ENCODE measurements at places on chromosomes 13 and 19. TPM values are rescaled to one million over a fixed set of nuclear protein-coding genes. Genes with fewer than 3 reads are reported as not detected.

DNA sequence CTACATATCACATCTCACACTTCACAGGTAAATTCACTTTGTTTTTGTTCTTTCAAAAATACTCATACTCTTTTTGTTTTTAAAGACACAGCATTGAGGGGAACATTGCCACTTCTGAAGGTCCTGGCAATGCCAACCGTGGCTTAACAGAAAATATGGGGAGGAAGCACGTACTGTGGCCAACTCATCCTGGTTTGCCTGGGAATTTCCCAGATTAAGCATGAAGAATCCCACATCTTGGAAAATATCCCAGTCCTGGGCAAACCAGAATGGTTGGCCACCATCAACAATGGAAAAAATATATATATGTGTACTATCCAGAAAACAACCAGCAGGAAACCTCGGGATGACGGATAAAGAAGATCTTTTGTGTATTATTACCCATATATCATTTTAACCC lies 1032.2 kb upstream of the SLC10A2 start:
- no peaks in the 10 kb centered on the region for H3K27me3 ChIP-seq
- H3K4me1 ChIP-seq, result no peaks in the 10 kb centered on the region
- H3K36me3 ChIP-seq, result no peaks in the 10 kb centered on the region
- no peak for DNase-seq

- H3K27ac ChIP-seq, result no peak overlapping the region
- DNase-seq, result no peak
- no peaks in the 10 kb centered on the region for H3K4me1 ChIP-seq
- no peak overlapping the region for H3K4me3 ChIP-seq
Observed at GRCh38 chr19:18878058-18878797, 17.7 kb downstream of the CERS1 start.

GRCh38 chr19:11137542-11138384 lies 17.8 kb downstream of the SPC24 start:
- DNase-seq, result peak; percentile 79
- peak overlapping the region; percentile 82 for H3K27ac ChIP-seq
- H3K4me1 ChIP-seq, result peaks cover 63% of the 10 kb centered on the region
- H3K27me3 ChIP-seq, result no peaks in the 10 kb centered on the region
- peak overlapping the region; percentile 43 for H3K4me3 ChIP-seq
- peaks cover 6% of the 10 kb centered on the region for H3K36me3 ChIP-seq

DNA sequence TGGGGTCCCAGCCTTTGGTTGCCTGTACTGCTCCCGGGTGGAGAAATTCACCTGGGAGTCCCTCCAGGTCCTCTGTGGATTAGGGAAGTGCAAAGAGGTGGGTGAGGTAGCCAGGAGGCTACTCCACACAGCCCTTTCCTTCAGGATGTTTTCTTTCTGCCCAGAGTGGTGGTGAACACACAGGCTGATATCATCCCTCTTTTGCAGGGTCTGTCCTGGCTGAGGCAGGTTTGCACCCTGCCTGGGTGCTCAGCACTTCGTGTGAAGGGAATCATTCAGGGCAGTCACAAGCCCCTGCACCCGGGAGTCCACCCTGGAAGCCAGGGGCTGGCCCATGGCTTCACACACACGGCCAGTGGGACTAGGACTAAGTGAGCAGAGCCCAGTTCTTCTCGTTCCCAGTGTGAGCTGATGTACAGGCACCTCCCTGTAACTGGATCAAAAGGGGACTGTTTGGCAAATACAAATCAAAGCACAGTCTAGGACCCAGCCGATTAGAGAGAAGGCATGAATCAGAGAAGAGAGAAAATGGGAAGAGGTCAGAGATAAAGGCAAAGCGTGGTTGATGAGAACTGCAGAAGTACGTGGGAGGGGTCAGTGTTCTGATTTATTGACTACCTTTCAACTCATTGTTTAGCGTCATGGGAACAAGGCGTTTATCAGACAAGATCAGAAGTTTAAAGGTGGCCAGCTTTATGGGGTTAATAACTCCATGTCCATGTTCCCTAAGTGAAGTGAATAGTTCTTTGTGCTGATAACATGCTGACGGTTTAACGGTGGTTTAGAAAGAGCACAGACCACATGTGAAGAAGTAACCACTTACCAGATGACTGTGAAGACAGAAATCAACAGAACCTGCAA lies 30.4 kb upstream of the SPATA13 start:
- no peak for DNase-seq
- H3K27me3 ChIP-seq, result no peaks in the 10 kb centered on the region
- no peak overlapping the region for H3K4me3 ChIP-seq
- H3K4me1 ChIP-seq, result peaks cover 5% of the 10 kb centered on the region
- H3K27ac ChIP-seq, result no peak overlapping the region
- no peaks in the 10 kb centered on the region for H3K36me3 ChIP-seq

DNA sequence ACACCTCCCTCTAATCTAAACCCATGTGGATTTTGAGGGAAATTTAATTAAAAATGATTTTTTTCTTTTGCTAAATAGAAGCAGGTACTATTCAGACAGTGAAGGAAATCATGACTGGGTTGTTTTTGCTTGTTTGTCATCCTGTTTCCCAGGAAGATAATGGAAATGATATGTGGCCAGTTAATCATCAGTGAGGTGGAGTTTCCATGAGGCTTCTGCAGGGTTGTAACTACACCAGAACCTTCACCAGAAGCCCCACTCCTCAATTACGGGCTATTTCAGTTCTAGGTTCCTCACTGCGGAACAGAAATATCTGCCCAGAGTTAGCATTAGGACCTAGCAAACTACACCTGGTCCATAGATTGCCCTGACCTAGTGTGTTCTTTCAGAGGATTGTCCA lies 394.0 kb downstream of the DLEU7 start:
- no peak overlapping the region for H3K4me3 ChIP-seq
- H3K27me3 ChIP-seq, result no peaks in the 10 kb centered on the region
- H3K4me1 ChIP-seq, result peaks cover 3% of the 10 kb centered on the region
- H3K27ac ChIP-seq, result no peak overlapping the region

DNA sequence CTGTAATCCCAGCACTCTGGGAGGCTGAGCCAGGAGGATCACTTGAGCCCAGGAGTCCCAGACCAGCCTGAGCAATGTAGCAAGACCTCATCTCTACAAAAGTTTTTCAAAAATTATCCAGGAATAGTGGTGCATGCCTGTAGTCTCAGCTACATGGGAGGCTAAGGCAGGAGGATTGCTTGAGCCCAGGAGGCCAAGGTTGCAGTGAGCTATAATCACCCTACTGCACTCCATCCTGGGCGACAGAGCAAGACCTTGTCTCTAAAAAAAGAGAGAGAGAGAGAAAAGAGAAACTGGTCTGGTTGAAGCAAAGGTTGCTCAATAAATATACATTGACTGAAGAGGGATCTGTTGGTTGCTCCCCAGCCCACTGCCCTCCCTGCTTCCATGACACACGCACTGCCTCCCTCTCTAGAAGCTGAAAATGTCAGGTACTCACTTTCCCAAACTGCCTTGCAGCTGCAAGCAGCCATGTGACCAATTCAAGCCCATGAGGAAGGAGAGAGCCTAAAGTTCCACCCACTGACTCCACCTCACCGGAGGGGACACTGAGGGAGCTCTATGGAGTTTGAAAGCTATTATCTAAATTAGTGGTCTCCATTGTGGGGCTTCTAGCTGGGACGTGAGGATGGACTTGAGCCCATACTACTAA lies 14.0 kb downstream of the CEACAM16 start:
- peaks cover 4% of the 10 kb centered on the region for H3K4me1 ChIP-seq
- H3K27me3 ChIP-seq, result no peaks in the 10 kb centered on the region
- no peak overlapping the region for H3K4me3 ChIP-seq
- H3K27ac ChIP-seq, result no peak overlapping the region
- DNase-seq, result no peak
- no peaks in the 10 kb centered on the region for H3K36me3 ChIP-seq

GRCh38 chr13:45367358-45367757 lies 26.4 kb upstream of the TPT1 start:
- H3K4me1 ChIP-seq, result peaks cover 14% of the 10 kb centered on the region
- no peak for DNase-seq
- no peaks in the 10 kb centered on the region for H3K27me3 ChIP-seq
- H3K27ac ChIP-seq, result no peak overlapping the region

- no peak for DNase-seq
- no peak overlapping the region for H3K4me3 ChIP-seq
- no peaks in the 10 kb centered on the region for H3K27me3 ChIP-seq
- H3K27ac ChIP-seq, result no peak overlapping the region
- no peaks in the 10 kb centered on the region for H3K36me3 ChIP-seq
Observed at GRCh38 chr19:17121736-17122293, 46.2 kb downstream of the MYO9B start.

Gene C19orf73
- total RNA-seq, result 1.8 TPM

All from upper lobe of left lung (tissue), 6 donors.